ENCODE measurements at places on chromosomes 11 and 22.

DNA sequence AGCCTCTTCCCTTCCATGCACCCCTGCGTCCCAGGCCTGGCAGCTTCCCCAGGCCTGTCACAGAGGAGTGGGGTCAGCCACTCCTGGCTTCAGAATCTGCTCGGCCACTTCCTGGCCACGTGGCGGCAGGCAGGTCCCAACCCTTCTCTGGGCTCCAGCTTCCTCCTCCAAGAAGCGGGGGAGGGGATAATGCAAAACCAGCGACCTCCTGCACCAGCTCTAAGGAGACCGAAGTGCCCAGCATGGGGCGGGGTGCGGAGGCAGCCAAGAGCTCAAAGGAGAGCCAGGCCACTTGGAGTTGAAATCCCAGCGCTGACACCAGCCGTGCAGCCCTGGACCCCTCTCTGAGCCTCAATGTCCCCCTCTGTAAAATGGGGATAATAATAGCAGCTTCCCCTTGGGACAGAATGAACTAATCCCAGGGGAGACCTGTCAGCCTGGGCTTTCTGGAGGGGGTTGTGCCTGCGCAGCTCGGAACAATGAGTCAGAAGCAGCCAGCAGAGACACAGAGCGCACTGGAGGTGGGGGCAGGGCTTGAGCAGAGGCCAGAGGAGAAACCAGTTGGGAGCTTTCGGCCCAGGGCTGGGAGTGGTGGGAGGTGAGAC lies 22.8 kb upstream of the PICK1 start:
- DNase-seq = peak; percentile 86

GRCh38 chr11:85423316-85423715 lies 203.8 kb downstream of the DLG2 start:
- DNase-seq = no peak

GRCh38 chr11:73376803-73377629 lies 817 bp downstream of the RELT start:
- DNase-seq = peak; percentile 55

GRCh38 chr11:16278273-16278672 lies 78.1 kb downstream of the SOX6 start:
- DNase-seq = no peak

DNA sequence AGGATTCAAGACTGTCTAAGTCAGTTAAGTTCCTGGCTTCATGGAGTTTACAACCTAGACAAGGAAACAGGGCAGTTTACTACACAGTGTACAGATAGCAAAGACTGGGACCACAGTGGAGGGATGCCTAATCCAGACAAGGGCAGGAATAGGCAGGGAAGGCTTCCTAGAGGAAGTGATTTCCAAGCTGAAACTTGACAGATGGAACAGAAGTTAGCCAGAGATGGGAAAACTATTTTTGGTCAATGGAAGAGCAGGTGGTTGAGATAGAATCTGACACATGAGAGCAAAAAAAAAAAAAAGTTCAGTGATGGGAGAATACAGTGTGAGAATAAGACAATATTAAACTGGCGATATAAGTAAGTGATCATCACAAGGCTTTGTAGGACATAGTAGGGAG lies 1.3 kb downstream of the COA4 start:
- no peak for DNase-seq

GRCh38 chr11:68460741-68461574 lies at the start of gene PPP6R3:
Gene PPP6R3, plus strand, starts transcription at chr11:68460752. Its CDS starts 76,913 bp downstream, at chr11:68537665.
- DNase-seq = peak; percentile 71

- DNase-seq = no peak
These were observed 52.1 kb downstream of the LHFPL7 start for GRCh38 chr22:24894220-24894975.

- no peak for DNase-seq
These were observed 60.0 kb downstream of the LIF start for GRCh38 chr22:30186510-30186909.

GRCh38 chr11:10526974-10527918 lies 13.7 kb downstream of the RNF141 start:
- peak; percentile 69 for DNase-seq

DNA sequence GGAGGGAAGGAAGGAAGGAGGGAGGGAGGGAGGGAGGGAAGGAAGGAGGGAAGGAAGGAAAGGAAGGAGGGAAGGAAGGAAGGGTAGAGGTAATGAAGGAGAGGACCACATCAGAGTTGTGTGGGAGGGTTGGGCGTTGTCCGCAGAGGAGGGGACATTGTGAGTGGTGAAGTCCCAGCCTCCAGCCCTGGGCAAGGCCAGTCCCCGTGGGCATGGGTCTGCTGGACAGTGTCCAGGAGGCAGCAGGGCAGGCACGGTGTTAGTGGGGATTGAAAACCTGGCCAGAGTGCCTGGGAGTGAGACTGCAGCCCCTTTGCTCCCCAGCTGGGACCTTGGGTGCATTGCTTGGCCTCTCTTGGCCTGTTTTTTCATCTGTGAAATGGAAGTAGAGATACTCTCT lies 1462.3 kb downstream of the BRD1 start:
- DNase-seq = no peak

DNA sequence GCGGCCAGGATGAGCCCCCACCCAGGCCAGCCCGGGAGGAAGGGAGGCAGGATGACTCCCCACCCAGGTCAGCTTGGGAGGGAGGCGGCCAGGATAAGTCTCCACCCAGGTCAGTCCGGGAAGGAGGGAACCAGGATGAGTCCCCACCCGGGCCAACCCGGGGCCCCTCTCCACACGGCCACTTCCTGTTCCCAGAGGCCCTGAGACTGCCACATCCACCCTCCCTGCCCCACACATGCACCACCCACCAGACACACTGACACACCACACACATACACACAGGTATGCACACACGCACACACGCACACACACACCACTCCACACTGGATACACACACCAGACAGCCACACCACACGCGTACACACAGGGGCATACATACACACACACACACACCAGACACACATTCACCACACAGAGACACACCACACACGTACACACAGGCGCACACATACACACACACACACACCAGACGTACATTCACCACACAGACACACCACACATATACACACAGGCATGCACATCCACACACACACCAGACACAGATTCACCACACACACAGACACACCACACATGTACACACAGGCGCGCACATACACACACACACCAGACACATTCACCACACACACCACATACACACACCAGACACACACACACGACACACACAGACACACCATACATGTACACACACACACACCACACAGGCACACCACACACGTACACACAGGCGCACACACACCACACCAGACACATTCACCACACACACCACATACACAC lies 84.9 kb upstream of the PRR5 start:
- no peak for DNase-seq

DNA sequence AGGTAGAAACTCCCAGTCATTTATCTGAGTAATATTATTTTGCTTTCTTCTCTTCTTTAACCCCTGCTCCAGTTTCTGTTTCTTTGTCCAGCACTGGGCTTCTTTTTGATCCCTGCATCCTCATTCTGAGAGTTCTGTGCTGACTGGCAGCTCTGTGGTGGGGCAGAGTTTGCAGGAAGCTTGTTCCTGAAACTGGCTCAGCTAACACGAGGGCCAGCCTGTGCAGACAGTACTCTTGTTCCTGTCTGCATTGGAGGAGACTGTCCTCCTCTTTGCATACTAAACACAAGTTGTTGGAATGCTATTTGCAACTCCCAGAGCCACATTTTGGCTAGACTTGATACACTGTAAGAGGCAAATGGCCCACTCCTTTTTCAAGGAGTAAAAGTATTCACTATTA lies 93.1 kb upstream of the HORMAD2 start:
- DNase-seq = peak; percentile 50

DNA sequence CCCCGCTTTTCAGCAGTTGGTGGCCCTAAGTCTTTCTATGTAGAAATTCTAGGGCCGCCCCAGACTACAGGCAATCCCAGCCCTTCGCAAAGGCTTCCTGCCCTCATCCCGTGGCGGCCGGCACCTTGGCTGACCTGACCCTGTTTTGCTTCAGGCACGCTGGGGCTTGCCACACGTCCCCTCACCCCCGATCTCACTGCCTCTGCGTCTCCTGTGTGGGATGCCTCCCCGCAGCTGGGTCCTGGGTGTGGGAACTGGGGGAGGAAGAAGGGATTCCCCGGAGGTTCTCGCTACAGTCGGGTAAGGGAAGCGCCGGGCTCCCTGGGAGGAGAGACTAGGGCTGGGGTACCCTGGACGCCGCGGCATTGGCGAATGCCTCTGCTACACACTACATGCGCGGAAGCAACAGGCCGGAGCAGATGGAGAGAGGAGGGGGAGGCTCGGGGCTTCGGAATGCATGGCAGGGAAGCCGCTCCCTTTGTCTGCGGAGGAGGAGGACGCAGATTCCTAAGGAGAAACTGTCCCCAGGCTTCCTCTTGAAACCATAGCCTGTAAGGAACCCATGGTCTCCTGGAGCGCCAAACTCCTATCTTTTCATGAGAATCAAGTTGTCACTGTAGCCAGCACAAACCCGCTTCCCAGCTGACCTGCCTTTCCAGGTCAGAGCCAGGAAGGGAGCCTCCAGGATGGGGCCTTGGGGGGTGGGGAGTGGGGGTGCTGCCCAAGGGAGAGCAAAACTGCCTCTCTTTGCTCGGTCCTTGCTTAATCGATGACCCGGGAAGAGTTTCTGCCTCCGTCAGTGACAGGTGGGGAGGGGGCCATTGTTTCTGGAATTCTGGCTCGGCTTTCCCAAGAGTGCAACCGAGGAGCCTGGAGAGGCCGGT lies 1.4 kb downstream of the DTX4 start:
- peak; percentile 32 for DNase-seq

GRCh38 chr11:60966890-60967289 lies 4.6 kb upstream of the CD6 start:
- DNase-seq = no peak

- no peak for DNase-seq
These were observed 64.8 kb downstream of the IGF2 start for GRCh38 chr11:2074266-2074825.

DNA sequence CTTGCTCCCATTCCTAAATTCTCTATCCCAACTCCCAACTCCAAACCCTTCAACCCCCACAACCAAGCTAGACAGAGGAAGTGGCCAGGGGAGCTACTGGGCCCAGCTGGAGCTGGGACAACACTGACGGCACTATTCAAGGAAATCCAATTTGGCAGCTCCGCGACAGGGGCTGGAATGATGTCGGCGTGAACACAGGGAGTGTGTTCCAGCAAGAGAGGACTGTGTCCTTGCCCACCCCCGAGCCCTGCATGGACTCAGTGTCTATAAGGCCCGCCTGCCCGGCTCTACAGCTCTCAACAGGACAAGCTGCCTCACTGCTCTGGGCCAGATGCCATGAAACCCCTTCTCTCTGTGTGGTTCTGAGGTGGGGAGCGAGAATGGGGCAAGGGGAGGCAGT lies 11.3 kb downstream of the PCSK7 start:
- peak; percentile 48 for DNase-seq

DNA sequence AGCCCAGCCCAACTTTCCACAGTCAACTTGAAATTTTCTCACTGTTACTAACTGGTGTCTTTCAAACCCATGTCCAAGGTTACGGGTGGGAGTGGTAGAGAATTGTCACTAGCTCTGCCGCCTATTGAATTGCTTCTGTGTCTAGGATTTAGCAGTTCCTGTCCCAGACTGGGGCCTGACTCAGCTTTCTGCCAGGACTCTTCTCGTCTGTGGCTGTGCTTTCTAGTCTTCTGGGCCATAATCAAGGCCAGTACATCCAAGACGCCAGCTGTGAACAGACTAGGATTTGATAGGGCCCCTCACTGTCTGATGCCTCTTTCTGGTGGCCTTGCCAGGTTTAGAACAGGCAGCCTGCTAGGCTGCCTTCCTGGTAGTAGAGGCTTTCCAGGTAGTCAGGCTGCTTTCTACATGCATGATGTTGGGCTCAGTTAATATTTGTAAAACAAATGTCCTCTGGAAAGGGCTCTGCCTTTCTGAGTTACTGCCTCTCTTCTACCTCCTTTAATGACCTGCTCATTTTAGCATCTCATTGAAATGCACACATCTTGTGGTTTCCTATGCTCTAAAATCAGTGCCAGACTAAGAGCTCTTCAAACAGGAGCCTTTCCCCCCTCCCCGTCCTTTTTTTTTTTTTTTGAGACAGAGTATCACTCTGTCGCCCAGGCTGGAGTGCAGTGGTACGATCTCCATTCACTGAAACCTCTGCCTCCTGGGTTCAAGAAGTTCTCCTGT lies 13.1 kb upstream of the HIKESHI start:
- peak; percentile 9 for DNase-seq

- no peak for DNase-seq
These were observed 7.9 kb upstream of the EHF start for GRCh38 chr11:34613015-34613414.

GRCh38 chr22:45932071-45932470 lies 44.9 kb downstream of the WNT7B start:
- no peak for DNase-seq

GRCh38 chr22:49992921-49993648 lies 19.5 kb downstream of the IL17REL start:
- peak; percentile 90 for DNase-seq

DNA sequence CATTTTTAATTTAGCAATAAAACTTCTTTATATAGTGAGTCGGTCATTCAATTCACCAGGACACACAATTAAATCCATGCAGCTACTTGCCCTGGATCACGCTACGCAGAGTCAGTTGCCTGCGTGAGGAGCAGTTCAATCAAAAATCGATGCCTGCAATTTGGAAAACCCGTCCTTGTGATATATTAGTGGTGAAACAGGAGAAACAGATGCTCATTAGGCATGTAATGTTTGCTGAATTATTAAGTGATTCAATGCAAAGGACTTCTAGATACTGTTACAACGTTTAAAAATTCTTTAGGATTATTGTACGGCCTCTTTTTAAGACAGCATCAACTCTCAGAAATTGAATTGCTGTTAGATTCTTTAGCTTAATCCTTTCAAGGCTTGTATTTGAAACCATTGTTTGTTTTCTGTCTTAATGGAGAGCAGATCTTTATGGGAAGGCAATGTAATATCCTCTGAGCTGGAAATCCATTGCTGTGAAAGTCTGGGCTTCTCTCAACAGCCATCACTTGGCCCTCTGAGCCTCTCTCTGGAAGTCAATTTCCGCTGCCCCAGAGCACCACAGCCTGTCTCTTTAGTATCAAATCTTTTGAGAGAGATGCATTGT lies 20.1 kb upstream of the PAMR1 start:
- DNase-seq = no peak

- peak; percentile 81 for DNase-seq
These were observed 9.3 kb downstream of the ARHGEF17 start for GRCh38 chr11:73317373-73317772.

- DNase-seq = no peak
These were observed 22.0 kb upstream of the OR8B8 start for GRCh38 chr11:124467381-124467927.

GRCh38 chr11:115564851-115565250 lies 60.6 kb upstream of the CADM1 start:
- no peak for DNase-seq

DNA sequence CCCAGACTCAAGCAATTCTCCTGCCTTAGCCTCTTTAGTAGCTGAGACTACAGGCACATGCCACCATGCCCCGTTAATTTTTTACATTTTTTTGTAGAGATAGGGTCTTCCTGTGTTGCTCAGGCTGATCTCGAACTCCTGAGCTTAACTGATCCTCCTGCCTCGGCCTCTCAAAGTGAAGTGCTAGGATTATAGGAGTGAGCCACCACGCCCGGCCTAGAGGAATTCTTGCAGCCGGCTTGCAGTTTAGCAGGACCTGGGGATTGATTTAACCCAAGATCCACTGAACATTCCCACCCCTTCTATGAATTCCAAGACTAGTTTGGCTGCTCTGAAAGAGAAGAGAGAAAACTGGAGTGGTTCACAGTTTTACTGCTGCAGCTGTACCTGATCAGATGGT lies 63.3 kb upstream of the TNRC6B start:
- DNase-seq = no peak

GRCh38 chr11:10818594-10818993 lies 9.9 kb upstream of the EIF4G2 start:
- no peak for DNase-seq

GRCh38 chr11:77353131-77353530 lies 51.6 kb upstream of the GDPD4 start:
- DNase-seq = no peak

- DNase-seq = no peak
These were observed 31.6 kb upstream of the CECR2 start for GRCh38 chr22:17337639-17338038.

Data from midbrain (tissue), 1 donor.